Epithelial cell of proximal tubule (primary cell): ENCODE measurements at places on chromosomes 3 and 15. TPM values are rescaled to one million over a fixed set of nuclear protein-coding genes. Genes with fewer than 3 reads are reported as not detected.

DNA sequence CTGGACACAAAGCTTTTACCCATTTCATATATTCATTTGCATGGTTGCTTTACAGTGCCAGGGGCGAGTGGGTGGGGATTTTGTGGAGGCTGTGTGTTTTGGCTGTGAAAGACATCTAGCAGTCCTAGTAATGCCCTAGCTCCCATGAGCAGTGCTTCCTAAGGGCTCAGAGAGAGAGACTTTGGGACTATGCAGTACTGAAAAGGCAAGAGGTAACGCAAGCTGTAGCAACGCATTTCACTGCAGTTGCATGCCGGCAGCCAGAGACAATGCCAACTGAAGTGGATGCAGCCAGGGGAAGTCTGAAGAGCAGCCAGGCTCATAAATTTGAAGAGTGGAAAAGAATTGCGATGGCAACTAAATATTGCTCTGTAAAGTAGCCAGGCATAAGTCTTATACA lies 27.4 kb upstream of the ATP10A start:
- no peak for DNase-seq

- DNase-seq = no peak
Measured at GRCh38 chr15:101244889-101245668, 6.8 kb downstream of the CHSY1 start.

DNA sequence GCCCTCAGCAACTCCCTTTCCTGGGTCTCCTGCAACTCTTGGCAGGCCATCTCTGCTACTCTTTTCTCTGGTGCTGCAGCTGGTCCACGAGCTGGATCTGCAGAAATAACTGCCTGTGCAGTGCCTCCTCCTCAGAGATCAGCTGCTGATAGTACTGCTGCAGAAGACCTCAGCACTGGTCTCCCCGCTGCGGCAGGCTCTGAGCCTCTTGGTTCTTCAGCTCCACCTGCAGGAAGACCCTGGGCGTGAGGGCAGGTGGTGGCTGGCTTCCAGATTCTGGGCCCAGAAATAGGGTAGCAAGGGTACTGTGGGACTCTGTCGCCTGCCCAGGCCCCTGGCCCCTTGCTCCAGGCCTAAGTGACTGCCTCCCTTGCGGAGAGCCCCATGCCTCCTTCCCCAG lies 79.7 kb upstream of the C2CD4B start:
- no peak for DNase-seq

DNA sequence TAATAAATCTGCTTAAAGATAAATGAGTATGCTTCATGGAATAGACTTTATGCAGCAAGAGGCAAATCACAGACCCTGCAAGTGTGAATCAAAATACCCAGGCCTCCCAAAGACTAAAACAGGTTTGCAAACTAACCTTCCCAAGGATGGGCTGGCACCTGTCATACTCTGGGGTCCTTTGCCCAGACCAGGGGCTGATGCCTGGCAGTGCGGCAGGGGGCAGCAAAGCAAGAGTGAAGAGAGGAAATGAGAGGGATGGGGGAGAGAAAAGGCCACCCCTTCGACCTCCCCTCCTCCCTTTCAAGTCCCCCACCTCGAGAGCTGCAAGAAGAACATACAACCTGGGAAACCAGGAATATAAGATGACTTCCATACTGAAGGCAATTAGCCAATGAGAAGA lies 31.8 kb downstream of the XXYLT1 start:
- no peak for DNase-seq

DNA sequence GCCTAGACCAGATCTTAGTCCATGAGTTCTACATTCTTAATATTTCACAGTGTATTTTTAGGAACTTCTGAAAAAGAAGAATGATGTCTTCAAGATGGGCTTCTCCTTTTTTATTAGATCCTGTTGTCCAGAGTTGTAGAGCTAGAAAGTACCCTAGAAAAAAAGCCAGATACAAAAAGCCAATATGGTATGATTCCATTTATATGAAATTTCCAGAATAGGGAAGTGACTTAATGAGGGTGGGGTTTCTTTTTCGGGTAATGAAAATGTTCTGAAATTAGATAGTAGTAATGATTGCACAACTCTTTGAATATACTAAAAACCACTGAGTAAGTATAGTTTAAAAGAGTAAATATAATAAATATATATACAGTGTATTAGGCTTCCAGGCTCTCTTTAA lies 116.9 kb downstream of the NFKBIZ start:
- DNase-seq = no peak

- DNase-seq = no peak
Measured at GRCh38 chr3:59115364-59116232, 65.8 kb upstream of the CFAP20DC start.

DNA sequence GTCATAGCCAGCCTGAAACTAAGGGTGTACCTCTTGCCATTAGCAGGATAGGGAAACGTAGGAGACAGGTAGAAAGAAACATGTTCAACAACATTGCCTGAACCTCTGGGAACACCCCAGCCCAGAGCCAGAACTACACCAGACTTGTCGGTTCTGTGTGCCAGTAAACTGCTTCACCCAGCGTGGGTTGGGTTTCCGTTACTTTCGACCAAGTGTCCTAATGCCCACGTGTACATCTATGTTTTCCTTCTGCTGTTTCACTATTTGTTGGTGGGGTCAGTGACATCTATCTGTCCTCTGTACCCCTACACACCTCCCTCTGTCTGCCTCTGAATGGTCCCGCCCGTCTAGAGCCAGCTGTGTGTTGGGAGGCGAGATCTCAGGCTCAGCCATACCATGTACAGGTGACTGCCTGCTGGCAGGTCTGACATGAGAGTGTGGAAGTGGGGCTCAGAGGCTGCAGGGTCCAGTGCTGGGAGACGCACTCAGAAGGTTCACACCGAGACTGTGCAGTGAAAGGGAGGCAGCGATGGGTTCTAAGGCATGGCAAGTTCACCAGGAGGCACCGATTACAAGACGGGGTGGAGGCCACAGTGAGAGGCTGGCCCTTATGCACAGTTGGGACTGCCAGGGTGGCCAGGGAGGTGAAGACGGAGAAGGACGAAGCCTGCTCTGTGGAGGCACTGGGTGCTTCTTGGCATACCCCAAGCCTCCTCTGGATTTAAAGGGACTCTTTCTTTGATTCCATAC lies 36.4 kb downstream of the SSUH2 start:
- DNase-seq = no peak

GRCh38 chr3:187072102-187072501 lies 67.2 kb downstream of the RPL39L start:
- DNase-seq = no peak

GRCh38 chr3:176577447-176577846 lies 619.8 kb downstream of the TBL1XR1 start:
- no peak for DNase-seq

DNA sequence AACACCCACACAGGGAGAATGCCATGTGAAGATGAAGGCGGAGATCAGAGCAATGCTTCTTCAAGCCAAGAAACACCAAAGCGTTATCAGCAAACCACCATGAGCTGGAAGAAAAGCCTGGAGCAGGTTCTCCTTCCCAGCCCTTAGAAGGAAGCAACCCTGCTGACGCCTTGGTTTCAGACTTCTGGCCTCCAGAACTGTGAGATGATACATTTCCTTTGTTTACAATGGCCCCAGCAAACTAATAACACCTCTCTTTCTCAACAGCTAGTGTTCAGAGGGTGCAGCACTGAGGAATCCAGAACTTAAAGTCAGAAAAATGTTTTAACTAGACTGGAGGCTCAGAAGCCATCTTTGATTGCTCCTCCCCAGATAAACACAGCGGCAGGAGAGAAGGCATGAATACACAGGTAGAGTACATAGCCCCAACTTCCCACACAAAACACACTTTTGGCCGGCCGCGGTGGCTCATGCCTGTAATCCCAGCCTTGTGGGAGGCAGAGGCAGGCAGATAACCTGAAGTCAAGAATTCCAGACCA lies 132.4 kb upstream of the LPP start:
- DNase-seq = no peak

- no peak for DNase-seq
Measured at GRCh38 chr15:32717426-32718226, at the start of gene GREM1. TSS of gene GREM1 (plus strand) at chr15:32718004. CDS start at chr15:32730691, 12,687 bp downstream.

- no peak for DNase-seq
Measured at GRCh38 chr3:25438791-25439555, 10.9 kb downstream of the RARB start.

- no peak for DNase-seq
Measured at GRCh38 chr3:63872135-63872924, 8.7 kb downstream of the ATXN7 start.

DNA sequence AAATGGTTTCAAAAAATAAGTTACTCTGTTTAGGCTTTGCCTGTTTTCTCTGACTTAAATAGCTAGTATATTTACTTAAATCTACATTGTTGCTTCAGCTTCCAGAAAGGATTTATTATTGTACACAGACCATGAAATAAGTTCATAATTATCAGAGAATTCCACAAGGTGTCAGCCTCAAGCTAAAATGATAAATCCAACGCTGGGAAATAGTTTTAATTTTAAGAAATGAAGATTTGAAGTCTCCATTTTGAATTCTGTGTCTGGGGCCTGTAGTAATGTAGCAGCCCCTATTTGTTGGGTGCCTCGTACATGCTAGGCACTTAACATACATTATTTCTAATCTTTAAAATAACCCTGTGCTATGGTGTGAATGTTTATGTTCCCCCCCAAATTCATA lies 92.6 kb upstream of the KCNMB2 start:
- no peak for DNase-seq

DNA sequence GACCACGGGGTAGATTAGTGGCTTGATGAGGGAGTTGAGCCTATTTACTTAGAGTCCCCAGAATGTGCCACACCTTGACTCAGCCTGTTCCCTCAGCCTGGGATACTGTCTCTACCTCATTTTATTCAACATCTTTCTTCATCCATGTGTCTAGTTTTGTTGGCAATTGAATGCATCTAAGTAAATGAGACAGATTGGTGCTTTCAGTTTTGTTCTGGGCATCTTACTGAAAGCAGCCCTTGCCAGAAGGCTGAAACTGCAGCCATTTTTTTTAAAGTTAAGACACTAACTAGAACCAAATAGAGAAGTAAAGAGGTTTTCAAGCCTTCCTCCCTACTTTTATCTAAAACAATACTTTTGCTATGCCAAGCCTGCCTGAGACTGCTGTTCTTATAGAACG lies 246.8 kb downstream of the SLCO3A1 start:
- DNase-seq = no peak

The TMCO5A gene
- not detected in 2 replicates for total RNA-seq

The TUBGCP5 gene
- total RNA-seq = 14.8 and 23.6 TPM in 2 replicates

The FBXO40 gene
- not detected in 2 replicates for total RNA-seq
